ENCODE measurements at places on chromosomes 11 and 22. TPM values are rescaled to one million over a fixed set of nuclear protein-coding genes. Genes with fewer than 3 reads are reported as not detected.

The KCNJ1 gene
- total RNA-seq, result not detected

The MFRP gene
- total RNA-seq, result not detected

The ASCL2 gene
- 0.16 TPM for total RNA-seq

The PSMA1 gene
- 186 TPM for total RNA-seq

The OR8G1 gene
- total RNA-seq, result 0.11 TPM

The C11orf65 gene
- total RNA-seq, result 1.8 TPM

Measured in endodermal cell (in vitro differentiated cells).